ENCODE measurements at places on chromosomes 5 and 9.

- no peaks in the 10 kb centered on the region for H3K36me3 ChIP-seq
- no peak for DNase-seq
- no peak overlapping the region for H3K27ac ChIP-seq
These were observed 6.0 kb downstream of the C9orf40 start for GRCh38 chr9:74946686-74947085.

DNA sequence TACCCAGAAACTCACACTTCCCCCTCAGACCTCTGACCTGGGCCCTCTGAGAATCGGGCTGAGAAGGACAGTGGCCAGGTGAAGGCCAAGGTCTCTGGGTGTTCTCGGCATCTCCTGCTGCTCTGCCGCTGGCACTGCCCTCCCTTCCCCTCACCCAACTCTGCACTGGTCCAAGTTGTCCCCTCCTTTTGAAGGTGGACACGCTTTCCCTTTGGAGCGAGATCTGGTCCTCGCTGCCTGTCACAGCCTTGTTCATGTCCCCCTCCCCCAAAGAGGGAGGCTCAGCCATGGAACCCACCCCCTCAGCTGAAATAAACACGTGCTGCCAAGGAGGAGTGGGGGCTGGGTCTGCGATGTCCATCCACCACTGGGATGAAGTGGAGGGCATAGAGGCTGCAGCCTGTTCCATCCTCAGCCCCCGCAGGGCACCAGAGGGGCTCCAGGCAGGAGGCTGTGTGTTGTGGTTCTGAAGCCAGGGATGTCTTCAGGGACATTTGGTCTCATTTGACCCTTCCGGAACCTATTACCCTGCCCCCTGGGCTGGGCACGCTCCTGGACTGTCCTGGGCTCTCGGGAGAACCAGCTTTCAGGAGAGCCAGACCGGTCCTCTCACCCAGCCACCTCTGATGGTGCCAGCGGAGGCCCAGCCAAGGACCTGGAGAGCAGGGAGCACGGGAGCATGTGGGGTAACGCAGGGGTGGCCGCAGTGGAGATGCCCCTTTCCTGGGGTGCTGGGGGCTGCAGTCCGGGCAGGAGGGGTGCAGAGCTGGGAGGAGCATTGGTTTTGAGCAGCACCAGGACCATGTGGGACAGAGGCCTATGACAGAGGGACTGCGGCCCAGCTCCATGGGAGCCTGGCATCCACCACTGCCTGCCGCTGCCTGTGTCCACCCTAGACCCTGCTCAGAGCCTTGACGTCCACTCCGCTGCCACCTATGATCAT is 4.7 kb upstream of the LCN2 start:
- no peak for DNase-seq
- H3K4me1 ChIP-seq, result peaks cover 9% of the 10 kb centered on the region
- no peaks in the 10 kb centered on the region for H3K27me3 ChIP-seq

DNA sequence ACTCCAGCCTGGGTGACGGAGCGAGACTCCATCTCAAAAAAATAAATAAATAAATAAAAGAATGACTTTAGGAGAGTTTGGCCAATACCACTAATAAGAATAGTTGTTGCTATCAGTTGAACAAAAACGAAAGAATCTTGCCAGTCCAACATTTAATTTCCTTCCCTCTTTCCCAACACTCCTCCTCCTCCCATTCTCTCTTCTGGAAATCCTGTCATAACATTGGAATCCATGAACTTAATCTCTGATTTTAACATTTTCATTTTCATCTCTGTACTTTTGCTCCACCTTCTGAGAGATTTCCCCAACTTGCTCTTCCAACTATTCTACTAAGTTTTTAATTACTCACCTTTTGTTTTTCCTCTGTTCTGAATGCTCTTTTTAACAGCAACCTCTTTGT is 42.8 kb upstream of the CDK20 start:
- H3K27me3 ChIP-seq, result no peaks in the 10 kb centered on the region
- H3K4me1 ChIP-seq, result no peaks in the 10 kb centered on the region
- H3K27ac ChIP-seq, result no peak overlapping the region
- H3K36me3 ChIP-seq, result no peaks in the 10 kb centered on the region
- H3K4me3 ChIP-seq, result no peak overlapping the region

GRCh38 chr5:33774341-33774740 is 117.4 kb downstream of the ADAMTS12 start:
- H3K4me3 ChIP-seq, result no peak overlapping the region
- H3K27me3 ChIP-seq, result no peaks in the 10 kb centered on the region
- H3K27ac ChIP-seq, result no peak overlapping the region
- H3K4me1 ChIP-seq, result no peaks in the 10 kb centered on the region
- DNase-seq, result peak; percentile 31

DNA sequence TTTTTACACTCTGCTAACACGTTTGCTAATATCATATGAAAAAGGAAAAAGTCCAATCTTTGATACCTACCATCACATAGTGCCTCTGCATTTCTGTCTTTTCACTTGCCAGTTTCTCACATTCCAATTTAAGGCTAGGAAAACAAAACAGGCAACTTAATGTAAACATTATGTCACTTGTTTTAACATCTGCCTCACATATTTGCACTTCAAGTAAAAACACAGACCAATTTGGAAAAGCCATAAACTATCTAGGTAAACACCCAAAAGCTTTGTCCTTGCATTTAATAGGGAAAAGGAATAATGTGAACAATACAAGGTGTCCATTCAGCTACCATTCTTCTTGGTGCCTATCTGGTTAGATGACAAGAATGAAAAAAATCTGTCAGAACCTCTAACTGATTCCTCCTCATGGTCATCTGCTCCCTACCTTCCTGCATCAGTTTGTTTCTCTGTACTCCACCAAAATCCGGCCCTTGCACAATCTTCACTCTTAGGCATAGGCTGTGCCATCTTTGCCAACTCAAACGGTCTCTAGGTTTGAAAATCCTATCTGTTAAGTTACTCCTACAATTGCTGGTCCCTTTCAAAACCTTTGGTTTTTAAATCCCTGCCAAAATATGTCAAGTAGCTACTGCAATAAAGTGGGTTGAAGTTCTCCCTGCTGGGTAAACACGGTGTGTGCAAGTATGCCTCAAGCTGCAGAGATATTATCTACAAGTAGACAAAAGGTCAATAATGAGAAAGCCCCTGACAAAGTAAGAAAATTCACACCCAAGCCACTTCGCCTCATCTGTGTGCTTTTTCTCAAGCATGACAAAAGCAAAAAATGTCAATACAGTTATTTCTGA is 3.4 kb downstream of the TLE1 start:
- no peaks in the 10 kb centered on the region for H3K36me3 ChIP-seq
- peaks cover 48% of the 10 kb centered on the region for H3K4me1 ChIP-seq
- H3K27me3 ChIP-seq, result no peaks in the 10 kb centered on the region
- H3K4me3 ChIP-seq, result peak overlapping the region; percentile 91

DNA sequence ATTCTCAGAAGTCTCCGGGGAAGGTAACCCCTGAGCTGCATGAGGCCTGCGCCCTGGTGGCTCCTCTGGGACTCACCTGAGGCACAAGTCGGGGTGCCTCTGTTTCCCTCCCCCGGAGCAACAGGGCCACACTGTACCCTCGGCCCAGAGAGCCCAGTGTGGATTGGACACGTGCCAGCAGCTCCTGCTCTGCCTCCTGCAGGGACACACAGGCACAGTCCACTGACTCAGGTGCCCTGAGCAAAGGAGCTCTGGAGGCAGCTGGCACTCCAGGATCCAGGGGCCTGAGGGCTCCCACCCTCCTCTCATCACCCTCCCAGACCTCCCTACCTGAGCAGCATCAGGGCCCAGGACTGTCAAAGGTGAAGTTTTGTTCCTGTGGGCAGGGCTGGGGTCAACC is 29.5 kb downstream of the SLC35A4 start:
- DNase-seq, result no peak
- peaks cover 29% of the 10 kb centered on the region for H3K4me1 ChIP-seq
- H3K4me3 ChIP-seq, result no peak overlapping the region

- no peaks in the 10 kb centered on the region for H3K36me3 ChIP-seq
- H3K27me3 ChIP-seq, result no peaks in the 10 kb centered on the region
- no peak overlapping the region for H3K27ac ChIP-seq
- DNase-seq, result peak; percentile 78
These were observed 153.7 kb downstream of the MEF2C start for GRCh38 chr5:88729084-88729828.

DNA sequence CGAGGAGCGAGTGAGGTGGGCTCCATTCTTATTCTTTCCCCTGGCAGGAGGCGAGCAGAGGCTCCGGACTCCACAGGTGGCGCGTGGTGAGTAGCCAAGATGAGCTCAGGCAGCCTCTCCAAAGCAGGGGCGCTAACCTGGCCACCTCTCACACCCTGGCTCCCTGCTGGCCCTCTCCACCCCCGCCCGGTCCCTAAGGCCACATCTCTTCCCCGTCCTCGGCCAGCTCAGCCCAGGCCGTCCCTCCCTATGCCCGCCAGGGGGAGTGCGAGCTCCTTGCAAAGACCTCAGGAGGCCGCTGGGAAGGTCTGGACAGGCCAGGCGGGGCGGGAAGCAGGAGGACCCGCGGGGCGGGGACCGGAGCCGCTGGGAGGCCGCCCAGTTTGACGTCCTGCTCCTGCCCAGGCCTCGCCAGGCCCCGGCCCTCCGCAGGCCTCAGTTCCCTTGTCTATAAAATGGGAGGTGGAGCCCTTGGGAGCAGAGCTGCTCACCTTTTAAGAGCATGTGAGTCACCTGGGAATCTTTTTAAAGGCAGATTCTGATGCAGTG is 46.3 kb upstream of the GGTA1 start:
- H3K27me3 ChIP-seq, result no peaks in the 10 kb centered on the region
- no peak overlapping the region for H3K4me3 ChIP-seq
- H3K36me3 ChIP-seq, result no peaks in the 10 kb centered on the region
- H3K4me1 ChIP-seq, result peaks cover 17% of the 10 kb centered on the region
- no peak overlapping the region for H3K27ac ChIP-seq

GRCh38 chr5:77797136-77797535 is 21.0 kb upstream of the TBCA start:
- no peaks in the 10 kb centered on the region for H3K27me3 ChIP-seq
- no peak overlapping the region for H3K4me3 ChIP-seq
- H3K4me1 ChIP-seq, result no peaks in the 10 kb centered on the region
- H3K36me3 ChIP-seq, result no peaks in the 10 kb centered on the region
- DNase-seq, result no peak

DNA sequence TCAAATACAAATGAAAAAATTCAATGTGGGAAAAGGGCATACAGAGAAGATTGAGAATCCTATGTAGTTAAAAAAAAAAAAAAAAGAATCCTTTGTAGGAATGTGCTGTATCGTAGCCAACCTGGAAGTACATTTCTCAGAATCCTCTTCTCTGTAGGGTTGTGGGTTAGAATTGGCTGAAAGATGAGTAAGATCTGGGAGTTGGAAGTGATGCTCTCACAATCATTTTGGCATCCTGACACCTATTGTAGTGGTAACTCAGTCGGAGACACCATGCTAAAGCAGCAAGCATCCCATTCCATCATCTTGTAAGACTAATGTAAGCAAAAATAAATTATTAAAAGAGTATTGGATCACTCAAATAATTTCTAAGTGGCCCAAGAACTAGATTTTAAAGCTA is 30.6 kb downstream of the MRPL22 start:
- H3K27ac ChIP-seq, result no peak overlapping the region
- H3K27me3 ChIP-seq, result no peaks in the 10 kb centered on the region
- H3K36me3 ChIP-seq, result no peaks in the 10 kb centered on the region

- H3K36me3 ChIP-seq, result no peaks in the 10 kb centered on the region
- H3K4me3 ChIP-seq, result no peak overlapping the region
- no peaks in the 10 kb centered on the region for H3K4me1 ChIP-seq
- no peak for DNase-seq
These were observed 32.7 kb upstream of the DNAH5 start for GRCh38 chr5:13976867-13977830.

DNA sequence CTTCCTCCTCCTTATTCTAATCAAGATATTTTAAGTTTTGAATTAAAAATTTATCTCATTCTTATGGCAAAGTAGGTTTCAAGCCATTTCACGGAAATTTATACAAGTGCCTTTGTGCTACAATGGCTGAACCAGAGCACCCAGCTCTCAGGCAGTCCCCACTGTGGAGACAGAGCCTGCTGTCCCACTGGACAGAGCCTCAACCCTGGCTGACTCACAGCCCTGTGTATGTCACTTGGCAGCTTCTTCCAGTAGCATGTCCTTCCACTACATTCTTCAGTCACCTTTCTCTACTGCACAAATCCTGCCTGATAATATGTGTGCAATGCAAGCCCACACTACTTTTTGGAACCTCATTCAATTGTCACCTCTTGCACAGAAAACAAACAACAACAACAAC is 253.1 kb downstream of the PDE4D start:
- no peaks in the 10 kb centered on the region for H3K27me3 ChIP-seq
- DNase-seq, result no peak
- no peaks in the 10 kb centered on the region for H3K36me3 ChIP-seq

DNA sequence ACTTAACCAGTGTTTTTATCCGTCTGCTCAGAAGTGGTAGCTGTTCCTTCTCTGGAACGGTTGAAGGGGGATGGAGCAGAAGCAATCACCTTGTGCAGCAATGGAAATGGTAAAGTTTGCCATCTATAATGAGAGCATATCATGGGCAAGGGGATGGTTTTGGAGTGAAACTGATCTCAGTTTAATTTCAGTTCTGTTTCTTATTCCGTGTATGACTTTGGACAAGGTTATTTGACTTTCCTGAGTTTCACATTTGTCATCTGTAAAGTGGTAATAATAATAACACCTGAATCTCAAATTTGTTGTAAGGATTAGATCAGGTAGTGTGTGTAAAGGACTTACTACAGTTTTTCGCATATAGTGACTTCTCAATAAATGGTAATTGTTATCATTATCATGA is 106.1 kb downstream of the PCSK1 start:
- H3K4me3 ChIP-seq, result no peak overlapping the region
- no peaks in the 10 kb centered on the region for H3K27me3 ChIP-seq
- no peak for DNase-seq
- H3K27ac ChIP-seq, result no peak overlapping the region
- H3K4me1 ChIP-seq, result peaks cover 10% of the 10 kb centered on the region

DNA sequence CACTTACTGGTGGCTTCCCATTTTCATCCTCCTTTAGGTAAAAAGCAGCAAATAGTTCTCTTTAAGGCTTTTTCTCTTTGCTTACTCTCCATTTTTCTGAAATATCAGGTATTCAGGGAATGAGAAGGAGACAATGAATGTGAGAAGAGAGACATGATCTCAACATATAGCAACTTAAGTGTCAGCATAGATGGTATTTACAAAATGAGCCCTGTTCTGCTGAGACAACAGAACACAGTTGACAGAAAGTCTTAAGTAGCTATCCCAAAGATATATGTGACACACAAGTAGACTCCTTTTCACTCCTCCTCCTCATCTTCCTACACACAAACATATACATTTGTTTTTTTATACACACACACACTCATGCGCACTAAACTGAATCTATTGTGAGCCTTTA is 649.3 kb upstream of the WWC1 start:
- DNase-seq, result no peak
- H3K4me3 ChIP-seq, result no peak overlapping the region
- H3K27ac ChIP-seq, result no peak overlapping the region
- no peaks in the 10 kb centered on the region for H3K36me3 ChIP-seq
- no peaks in the 10 kb centered on the region for H3K27me3 ChIP-seq

All from adrenal gland (tissue), 19 donors.